ENCODE measurements at places on chromosomes 3 and 15. TPM values are rescaled to one million over a fixed set of nuclear protein-coding genes. Genes with fewer than 3 reads are reported as not detected.

PLS1 gene
- polyA plus RNA-seq: 0.45 TPM

- DNase-seq: no peak
These were observed 38.9 kb downstream of the IL17RD start for GRCh38 chr3:57126244-57126643.

DNA sequence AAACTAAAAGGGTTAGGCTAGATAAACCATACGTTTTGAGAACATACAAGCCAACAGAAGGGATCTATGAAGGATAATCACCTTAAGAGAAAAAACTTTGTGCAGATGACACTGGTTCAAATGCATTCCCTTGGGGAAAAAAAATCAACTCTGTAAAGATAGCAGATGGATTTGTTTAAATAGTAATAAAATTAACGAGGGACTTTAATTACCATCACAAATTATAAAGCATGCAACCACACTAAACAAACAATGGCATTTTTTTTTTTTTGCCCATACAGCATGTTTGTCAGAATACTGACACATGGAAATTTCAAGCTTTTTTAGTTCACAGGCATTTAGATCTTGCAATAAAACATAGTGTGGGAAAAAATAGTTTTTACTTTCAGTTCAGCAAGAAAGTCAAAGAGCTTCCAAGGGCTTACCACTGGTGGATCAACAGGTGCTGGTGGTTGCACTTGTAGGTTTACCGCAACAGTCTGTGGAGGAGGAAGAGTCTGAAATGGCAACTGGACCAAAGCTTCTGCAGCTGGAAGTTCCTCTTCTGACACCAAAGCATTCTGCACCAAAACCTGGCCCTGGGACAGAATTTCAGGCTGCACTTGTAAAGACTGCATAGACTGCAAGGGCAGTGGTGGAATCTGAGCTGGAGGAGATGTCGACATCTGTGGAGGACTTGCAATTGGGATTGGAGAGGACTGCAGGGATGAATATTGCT is 53.1 kb downstream of the PHC3 start:
- no peak for DNase-seq

DNA sequence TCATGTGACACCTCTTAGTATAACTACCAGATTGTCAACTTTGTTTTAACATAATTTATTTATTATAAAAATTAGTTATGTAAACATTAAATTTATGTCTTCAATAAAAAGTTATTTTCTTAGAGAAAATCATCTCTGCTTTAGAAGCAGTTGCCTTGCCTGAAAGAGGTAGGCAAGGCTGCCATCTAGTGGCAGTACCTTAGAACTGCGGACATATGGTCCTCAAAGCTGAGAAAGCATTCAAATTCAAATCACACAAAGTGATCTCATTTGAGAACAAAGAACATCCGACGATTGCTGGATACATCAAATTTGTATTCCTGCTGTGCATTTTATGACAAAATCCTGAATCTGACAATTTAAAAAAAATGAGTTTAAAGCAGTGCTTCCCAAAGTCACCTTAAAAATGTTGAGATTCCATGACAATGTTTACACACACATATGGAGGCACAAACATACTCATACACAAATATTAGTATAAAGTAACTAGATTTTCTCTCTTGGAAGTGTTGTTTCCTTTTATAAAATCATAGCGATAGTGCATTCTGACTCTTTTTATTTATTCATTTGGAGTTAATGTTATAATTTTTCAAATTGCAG is 617.4 kb downstream of the CADM2 start:
- no peak for DNase-seq

- no peak for DNase-seq
These were observed 18.1 kb downstream of the ANXA2 start for GRCh38 chr15:60379525-60380274.

GRCh38 chr3:132641837-132642538 is 17.6 kb downstream of the ACAD11 start:
- no peak for DNase-seq

GRCh38 chr3:134970895-134971294 is 175.8 kb downstream of the EPHB1 start:
- DNase-seq: no peak

GRCh38 chr15:91942720-91943394 is 89.3 kb downstream of the SLCO3A1 start:
- no peak for DNase-seq

NTRK3 gene
- polyA plus RNA-seq: 1.6 TPM

LARP6 gene
- polyA plus RNA-seq: 1.2 TPM

GRCh38 chr3:49724586-49724985 is 835 bp upstream of the GMPPB start:
- peak; percentile 86 for DNase-seq

DNA sequence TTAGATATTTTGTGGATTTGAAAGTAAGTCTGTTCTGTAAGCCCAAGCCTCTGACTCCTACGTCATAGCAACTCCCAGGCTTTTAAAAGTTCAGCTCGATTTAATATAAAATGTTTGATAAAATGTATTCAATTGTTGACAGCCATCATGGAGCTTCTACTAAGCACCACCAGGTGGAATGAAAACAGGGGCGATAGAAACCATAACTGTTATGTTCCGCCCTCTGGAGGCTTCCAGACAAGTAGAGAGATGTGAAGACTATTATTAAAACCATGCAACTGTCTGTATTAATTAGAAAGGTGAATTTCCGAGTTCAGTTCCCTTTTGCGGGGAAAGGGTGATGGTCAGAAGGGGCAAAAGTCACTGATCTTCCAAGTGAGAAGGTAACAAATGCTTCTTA is 292.2 kb downstream of the NR2F2 start:
- DNase-seq: no peak

DNA sequence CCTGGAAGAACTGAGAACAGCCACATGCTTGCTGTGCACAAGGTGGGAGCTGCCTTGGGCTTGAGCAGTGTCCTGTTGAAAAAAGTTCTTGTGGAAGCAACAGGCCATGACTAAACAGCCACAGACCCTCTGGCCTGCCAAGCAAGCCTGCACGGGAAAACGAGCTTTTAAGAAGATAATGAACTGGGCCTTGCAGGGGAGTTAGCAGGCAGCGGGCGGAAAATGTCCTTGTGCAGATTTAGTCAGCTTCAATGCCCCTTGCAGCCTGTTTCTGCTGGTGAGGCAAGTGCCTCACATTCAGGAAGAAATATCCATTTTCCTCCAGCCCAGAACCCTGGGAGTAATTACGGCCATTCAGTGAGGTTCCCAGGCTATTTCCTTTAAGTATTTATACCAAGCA is 126.2 kb upstream of the KLHL25 start:
- no peak for DNase-seq

GRCh38 chr3:185760088-185760487 is 64.8 kb downstream of the IGF2BP2 start:
- no peak for DNase-seq

GRCh38 chr15:58038426-58039078 is 27.0 kb downstream of the ALDH1A2 start:
- no peak for DNase-seq

DAZL gene
- 0.14 TPM for polyA plus RNA-seq

ANKRD34C gene
- not detected for polyA plus RNA-seq

GRCh38 chr3:26625187-26625586 is 2.6 kb downstream of the LRRC3B start:
- DNase-seq: no peak

DNA sequence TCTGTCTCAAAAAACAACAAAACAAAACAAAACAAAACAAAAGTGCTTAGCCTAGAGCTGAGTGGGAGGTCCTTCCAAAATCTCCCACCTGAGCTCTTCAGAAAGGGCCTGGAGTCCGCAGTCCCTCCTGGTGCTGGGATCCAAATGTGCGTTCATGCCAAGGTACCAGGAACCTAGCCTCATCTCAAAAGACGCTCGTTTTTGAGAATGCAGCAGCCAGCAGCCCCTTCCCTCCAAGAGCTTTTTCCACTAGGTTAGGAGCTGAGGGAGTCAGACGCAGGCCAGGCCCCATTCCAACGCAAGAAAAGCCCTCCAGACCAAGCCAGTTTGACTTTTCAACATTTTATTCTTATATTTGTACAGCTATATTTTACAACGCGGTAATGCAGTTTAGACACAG is 18.7 kb upstream of the RTP2 start:
- no peak for DNase-seq

DNA sequence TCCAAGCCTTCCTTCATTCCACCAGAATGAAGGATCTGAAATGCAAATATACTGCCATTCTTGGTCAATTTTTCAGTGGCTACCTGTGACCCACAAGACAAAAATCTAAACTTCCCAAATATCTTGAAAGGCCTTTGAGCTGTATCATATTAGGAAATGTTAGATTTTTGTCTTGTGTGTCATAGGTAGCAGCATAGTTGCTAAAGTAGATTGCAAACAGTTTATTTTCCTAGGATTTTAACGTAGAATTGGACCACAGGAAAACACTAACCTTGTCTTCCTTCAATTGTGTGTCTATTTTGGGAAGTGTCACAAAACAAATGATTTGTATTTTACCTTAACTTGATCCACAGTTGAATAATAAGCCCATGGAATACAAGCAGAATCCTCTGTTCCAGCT is 42.4 kb downstream of the CP start:
- no peak for DNase-seq

- DNase-seq: no peak
These were observed 38.1 kb upstream of the SFMBT1 start for GRCh38 chr3:53083949-53084309.

AHSG gene
- polyA plus RNA-seq: not detected

- DNase-seq: no peak
These were observed 22.1 kb upstream of the TRA2B start for GRCh38 chr3:185959609-185960521.

GRCh38 chr3:42675909-42676308 is 9.4 kb upstream of the KLHL40 start:
- no peak for DNase-seq

- DNase-seq: no peak
These were observed 60.7 kb downstream of the FRMD4B start for GRCh38 chr3:69325151-69325550.

CCDC54 gene
- not detected for polyA plus RNA-seq

LTK gene
- 0.93 TPM for polyA plus RNA-seq

VEPH1 gene
- 0.26 TPM for polyA plus RNA-seq

DNA sequence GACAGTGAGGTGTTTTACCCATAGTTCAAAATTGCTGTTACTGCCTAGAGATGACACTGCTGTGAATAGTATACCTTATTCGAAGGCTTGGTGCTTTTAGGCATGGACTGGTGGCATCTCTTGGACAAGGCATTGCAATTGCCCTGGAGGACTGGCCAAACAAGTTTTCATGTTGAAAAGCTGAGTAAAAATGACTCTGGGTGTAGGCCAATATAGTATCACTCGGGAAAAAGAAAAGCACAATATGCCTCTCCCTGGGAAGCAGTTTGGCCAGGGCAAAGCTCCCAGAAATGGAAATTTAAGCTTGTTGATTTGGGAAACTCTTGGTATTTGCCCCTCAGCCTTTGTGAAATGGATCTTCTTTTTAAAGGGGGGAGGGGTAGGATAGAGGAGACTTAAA is 54.8 kb downstream of the ZNF609 start:
- no peak for DNase-seq

MYRIP gene
- polyA plus RNA-seq: 1.8 TPM

MORC1 gene
- not detected for polyA plus RNA-seq

DNA sequence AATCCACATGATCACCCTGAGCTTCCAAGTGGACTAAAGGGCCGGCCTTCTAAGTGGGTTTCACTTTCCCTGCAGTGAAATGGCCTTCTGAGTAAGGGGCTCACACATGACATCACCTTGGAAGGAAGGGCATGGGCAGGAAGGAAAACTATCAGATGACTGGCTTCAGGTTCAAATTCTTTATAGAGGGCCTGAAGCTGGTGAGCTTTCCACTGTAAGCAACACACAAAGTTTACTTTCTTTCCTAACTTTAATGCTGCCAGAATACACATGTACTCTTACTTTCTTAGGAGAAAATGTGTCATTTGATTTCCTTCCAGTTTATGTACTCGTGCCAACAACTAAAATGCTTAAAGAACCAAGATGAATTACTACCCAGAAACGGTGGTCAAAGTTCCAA is 475.6 kb downstream of the FOXP1 start:
- no peak for DNase-seq

ANKUB1 gene
- polyA plus RNA-seq: not detected

PRR20G gene
- polyA plus RNA-seq: not detected

DNA sequence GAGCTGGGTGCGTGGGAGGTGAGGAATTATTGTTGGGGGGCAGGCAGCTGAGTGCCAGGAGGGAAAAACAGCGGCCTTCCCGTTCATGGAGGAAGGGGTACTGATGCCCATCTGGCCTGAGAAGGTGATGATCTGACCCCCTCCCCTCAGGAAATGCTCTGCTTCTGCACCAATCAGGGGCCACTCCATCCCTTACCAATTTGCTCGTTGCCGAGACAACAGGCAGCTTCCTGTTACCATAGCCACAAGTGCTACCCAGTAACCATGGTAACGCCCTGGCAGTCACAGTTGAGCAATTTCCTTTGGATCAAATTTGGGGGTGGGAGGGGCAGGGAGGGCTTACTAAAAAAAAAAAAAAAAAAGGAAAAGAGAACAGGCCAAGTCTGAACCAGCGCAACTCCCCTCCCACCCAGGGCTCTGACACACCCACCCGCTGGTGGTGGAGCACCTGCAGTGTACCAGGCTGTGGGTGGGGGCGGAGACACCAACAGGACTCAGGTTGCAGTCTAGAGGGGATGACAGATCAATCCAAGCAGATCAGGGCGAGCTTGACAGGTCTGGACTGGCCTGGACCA is 13.7 kb downstream of the CELF6 start:
- DNase-seq: no peak

GRCh38 chr3:112333381-112334317 is 693 bp downstream of the CD200 start:
- DNase-seq: peak; percentile 76

DNA sequence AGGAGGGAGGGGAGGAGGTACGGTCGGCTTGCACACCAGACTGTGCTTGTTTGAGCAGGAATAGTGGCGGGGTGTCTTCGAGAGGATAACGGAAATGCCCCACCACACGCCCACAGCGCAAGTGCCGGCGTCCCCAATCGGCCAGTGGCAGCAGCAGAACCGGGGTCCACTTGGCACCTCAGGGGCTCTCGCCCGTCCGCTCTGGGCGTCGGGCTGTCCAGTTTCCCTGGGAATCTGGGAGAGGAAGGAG is 53.7 kb downstream of the CCDC54 start:
- no peak for DNase-seq

DNA sequence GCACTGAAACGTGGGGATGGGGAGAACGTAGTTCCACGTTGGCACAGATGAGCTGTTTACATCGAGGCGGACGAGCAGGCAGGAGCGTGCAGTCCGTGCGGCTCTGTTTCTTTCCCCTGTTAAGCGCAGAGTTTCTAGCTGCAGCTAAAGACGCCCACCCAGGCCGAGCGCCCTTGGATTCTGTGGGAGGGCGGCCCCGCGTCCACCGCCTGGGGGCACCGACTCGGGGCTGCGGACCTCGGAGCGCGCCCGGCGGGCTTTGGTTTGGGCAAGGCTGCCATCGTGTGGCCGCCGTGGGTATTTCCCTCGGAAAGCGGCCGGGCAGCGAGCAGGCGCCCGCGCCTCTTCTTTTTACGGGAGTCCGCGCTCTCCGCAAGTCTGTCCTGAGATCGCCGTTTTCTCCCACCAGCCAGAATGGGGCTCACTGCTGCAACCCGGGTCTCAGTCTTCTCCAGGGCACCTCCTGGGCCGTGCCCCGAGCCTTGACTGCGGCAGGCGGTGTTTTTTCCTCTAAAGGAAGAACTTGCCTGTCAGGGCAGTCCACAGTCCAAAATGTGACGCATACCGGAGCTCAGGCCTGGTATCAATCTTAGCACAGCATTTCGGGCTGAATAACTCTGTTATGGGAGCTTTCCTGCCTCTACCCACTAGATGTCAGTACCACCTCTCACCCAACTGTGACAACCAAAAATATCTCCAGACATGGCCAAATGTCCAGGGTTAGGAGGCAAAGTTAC is 219.9 kb upstream of the IGF1R start:
- DNase-seq: peak; percentile 91

GRCh38 chr3:188168186-188168585 is 14.2 kb downstream of the LPP start:
- no peak for DNase-seq
